ENCODE measurements at places on chromosomes 13 and 19. TPM values are rescaled to one million over a fixed set of nuclear protein-coding genes. Genes with fewer than 3 reads are reported as not detected.
A peak's percentile ranks its signal among the peaks of the same experiment; 100 is the strongest.

Gene ADGRE1
- total RNA-seq = not detected

DNA sequence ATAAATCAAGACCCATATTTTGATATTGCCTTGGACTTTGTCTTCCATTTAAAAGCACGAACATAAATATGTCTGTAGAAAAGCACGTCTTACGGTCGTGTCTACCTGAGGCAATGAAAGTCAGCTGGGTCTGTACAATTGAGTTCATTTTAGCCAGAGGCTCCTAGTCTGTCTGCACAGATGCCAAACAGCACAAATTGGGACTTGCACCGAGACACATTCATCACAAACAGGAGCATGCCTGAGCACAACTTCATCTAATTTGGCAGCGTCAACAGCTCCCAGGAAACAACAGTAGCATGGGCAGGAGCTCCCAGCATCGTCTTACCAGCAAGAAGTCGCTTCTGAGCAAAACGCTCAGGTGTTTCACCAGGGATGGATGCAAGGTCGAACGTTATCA, 687.0 kb downstream of the EFNB2 start:
- DNase-seq = no peak

GRCh38 chr19:5624018-5624663, 1.3 kb downstream of the SAFB start:
- peak; percentile 86 for DNase-seq

GRCh38 chr19:2494447-2495129, 18.7 kb downstream of the GADD45B start:
- peak; percentile 97 for DNase-seq

- DNase-seq = peak; percentile 44
Measured at GRCh38 chr19:45508417-45508860, 1.2 kb downstream of the VASP start.
